H54 (cell line): ENCODE measurements at places on chromosomes 13 and 19.

DNA sequence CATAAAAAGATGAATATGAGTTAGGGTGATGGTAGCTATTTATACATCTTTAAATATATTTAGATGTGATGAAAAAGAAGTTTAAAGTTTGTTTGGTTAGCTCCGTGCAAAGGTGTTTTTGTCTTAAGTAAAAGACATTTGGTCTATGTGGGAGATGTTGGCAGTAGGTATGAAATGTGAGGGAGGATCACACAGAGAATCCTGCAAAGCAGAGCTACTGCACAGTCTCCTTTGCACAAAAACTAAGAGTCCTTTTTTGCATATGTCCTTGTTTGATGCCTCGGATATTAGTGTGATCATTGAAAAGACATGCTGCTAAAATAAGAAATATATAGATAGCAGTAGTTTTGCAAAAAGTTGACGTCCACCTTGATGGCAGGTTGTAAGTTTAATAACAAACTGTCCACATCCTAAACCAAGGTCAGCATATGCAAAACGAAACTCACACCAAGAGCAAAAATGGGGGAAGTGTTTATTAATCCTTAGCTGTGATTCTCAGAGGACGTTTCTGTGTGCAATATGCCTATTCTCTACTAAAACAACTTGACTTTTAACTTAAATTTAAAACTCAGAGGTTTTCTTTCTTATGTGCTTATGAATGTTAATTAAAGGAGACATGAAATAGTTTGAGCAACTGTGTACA is 870.1 kb downstream of the PCDH9 start:
- no peak for DNase-seq

- DNase-seq = no peak
Measured at GRCh38 chr19:14550201-14550754, 20.9 kb downstream of the TECR start.

DNA sequence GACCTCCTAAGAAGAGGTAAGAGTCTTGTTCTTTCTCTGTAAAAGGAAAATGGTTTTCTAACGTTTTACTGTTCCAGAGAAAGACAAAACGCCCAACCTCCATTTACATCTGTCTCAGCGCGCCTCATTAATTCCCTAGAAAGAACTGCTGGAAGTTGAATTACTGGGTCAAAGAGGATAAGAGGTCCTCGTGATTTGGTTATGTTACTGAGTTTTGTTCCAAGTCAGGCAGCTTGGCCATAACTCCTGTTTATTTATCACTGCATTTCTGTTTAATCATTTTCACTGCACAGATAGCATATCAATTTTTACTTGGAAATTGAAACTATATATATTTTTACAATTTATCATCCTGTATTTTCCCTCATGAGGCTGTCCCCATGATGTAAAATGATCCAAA is 112.9 kb upstream of the PEG3 start:
- DNase-seq = no peak

DNA sequence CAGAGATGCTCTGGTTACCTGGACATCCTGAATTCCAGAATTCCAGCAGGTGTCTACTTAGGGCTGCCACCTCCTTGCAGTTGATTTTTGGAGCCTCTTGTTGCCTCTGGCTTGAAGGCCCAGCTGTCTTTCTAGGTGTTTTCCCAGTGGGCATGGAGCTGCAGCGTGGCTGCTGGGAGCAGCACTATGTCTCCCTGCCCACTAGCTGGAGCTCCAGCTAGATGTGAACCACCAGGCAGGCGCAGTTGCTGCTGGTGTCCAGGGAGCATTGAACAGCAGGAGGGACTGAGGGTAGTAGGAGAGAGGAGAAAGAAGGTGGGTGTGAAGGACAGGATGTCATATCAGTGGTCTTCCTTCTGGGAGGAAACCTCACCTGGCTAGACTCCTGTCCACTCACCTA is 9.9 kb upstream of the SELENOW start:
- DNase-seq = no peak

- DNase-seq = no peak
Measured at GRCh38 chr13:30570691-30571090, 47.0 kb upstream of the USPL1 start.

DNA sequence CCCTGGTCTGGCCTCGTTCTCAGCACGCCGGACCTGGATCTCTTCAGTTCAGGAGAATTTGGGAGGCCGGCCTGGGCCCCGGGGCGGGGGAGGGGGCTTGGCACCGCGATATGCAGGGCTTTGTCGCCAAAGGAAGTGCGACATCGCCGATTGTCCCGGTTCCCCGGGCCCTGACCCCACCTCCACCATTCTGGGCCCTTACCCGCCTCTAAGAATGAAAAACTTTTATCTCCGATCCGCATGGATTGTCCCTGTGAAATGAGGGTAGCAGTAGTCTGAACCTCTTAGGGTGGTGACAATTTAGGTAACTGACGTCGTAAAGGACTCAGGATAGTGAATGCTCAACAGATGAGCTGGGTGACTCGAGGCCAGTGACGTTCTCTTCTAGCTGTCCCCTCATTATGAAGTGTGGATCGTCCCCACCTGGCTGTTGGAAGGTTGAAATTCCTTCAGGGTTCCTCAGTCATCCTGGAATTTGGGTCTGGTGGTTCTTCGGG is 650 bp downstream of the DDA1 start:
- DNase-seq = no peak

DNA sequence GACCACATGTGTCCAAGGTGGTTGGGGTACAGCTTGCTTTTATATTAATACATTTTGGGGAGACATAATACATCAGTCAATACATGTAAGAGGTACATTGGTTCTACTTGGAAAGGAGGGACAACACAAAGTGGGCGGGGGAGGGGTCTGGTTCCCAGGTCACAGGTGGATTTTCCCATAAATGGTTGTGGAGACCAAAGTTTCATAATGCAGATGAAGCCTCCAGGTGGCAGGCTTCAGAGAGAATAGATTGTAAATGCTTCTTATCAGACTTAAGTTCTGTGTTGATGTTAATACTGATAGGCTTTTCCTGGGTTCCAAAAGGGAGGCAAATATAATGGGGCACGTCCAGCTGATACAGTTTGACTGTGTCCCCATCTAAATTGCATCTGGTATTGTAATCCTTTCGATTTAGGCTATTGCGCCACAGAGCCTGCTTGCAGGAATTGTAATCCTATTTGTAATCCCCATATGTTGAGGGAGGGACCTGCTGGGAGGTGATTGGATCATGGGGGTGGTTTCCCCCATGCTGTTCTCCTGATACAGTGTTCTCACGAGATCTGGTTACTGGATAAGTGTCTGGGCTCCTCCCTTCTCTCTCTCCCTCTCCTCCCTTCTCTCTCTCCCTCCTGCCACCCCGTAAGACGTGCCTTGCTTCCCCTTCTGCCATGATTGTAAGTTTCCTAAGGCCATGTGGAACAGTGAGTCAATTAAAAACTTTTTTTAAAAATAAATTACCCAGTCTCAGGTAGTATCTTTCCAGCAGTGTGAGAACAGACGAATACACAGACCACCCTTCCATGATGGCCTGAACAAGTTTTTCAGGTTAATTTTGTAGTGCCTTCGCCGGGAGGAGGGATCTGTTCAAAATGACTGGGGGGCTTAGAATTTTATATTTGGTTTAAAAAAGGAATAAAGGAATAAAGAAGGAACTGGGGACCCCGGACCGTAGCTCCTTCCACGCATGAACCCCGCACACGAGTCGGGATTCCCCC is 44.9 kb downstream of the ZNF823 start:
- peak; percentile 20 for DNase-seq

- DNase-seq = no peak
Measured at GRCh38 chr13:29957320-29957719, 106.9 kb upstream of the UBL3 start.

DNA sequence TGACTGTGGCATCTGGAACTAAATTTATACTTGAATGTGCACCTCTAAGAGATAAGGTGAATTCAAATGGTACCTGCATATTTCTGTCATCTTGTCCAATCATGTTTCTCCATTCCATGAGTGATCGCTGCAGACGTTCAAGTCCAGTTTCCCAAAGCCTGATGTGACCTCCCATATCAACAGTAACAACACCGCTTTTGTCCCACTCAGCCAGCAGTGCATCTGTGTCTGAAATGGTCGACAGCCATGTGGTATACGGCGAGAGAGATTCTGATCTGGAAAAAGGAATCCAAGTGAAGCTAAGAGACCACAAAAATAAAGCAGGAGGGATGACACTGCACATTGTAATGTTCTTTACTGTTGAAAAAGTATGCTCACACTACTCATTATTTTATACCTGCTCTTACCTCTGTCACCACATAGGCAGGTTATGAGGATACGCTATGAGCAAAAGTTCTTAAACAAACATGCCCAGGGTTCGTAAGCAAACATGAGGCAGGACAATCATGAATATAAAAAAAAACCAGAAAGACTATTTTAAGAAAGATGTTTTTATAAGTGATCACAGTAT is 213.6 kb downstream of the RGCC start:
- no peak for DNase-seq

GRCh38 chr13:66359393-66359792 is 870.7 kb downstream of the PCDH9 start:
- DNase-seq = no peak

- no peak for DNase-seq
Measured at GRCh38 chr19:30785458-30786137, 413.4 kb downstream of the ZNF536 start.

GRCh38 chr13:76725211-76725610 is 161.0 kb downstream of the KCTD12 start:
- no peak for DNase-seq

DNA sequence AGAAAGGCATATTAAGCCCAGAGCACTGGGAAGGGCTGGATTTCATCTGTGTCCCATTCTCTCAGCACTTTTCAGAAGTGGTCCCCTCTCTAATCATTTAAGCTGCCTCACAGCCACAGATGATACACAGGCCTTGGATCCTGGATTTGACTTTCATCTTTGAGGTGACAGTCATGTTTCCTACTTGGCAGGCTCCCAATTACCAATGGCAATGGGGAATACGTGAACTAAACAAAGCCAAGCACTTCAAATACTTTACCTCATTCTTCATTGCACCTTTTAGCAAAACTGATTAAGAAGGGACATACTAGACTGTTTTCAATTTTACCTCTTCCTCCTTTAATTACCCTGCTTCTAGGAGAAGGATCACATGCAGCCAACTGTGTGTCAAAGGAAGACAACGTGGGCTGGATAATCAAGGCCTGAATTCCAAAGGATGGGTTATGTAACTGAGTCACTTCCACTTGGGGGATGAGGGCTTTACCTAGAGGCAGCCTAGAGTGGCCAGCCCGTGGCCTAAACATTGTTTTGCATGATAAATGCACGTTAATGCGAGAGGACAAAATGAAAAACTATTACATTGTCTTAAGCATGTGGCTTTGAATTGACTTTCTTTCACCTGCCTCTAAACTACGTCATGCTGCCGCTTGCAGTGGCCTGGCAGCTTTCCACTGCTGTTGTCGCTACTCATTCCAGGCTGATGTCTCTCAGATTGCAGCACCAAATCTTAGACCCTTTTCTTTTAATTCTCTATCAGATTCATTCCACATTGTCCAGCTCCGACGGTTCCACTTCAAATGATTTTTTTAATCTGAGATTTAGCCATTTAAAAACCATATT is 95.0 kb downstream of the KCTD12 start:
- DNase-seq = no peak

- no peak for DNase-seq
Measured at GRCh38 chr19:31432201-31432810, 83.1 kb upstream of the TSHZ3 start.
